ENCODE measurements at places on chromosomes 13 and 19.

DNA sequence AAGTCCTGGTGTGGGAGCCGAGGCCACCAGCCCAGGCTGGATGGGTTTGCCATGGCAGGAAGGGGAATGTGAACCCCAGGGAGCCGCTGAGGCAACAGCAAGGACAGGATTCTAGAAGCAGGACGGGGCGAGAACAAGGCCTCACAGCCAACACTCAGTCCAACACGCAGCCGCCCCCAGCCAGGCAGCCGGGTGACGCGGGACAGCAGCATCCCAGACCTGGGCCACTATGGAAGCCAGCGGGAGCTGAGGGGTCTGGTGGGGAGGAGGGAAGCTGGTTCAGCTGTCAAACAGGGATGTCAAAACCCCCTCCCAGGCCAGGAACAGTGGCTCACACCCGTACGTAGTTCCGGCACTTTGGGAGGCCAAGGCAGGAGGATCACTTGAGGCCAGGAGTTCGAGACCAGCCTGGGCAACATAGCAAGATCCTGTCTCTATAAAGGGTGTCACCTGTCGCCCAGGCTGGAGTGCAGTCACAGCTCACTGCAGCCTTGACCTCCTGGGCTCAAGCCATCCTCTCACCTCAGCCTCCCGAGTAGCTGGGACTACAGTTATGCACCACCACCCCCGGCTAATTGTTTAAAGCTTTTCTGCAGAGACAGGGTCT lies 6.8 kb downstream of the MEX3D start:
- DNase-seq, result no peak

GRCh38 chr13:40283666-40284065 lies 382.8 kb downstream of the FOXO1 start:
- DNase-seq, result no peak

- DNase-seq, result no peak
Measured at GRCh38 chr13:31528176-31528575, 211.2 kb upstream of the RXFP2 start.

DNA sequence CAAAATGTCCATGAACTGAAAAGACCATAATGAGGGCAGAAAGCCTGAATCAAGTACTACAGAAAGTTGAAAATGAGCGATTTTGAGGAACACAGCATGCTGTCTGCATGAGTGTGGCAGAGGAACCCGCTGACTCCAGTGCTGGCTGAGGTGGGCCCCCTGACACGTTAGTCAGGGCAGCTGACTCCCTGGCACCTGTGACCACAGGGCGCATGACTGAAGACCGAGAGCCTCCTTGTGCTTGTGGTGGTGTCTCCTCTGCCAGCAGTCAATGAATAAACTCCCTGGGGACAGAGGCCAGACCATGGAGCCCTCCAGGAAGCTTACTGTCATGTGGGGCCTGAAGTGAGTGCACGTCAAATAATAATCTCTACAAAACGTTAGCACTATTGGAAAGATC lies 38.4 kb upstream of the VSTM2B start:
- no peak for DNase-seq

- no peak for DNase-seq
Measured at GRCh38 chr13:73721571-73721970, 412.6 kb downstream of the KLF12 start.

- no peak for DNase-seq
Measured at GRCh38 chr19:34589730-34590129, 87.2 kb downstream of the SCGB2B2 start.

GRCh38 chr19:10836479-10837330 lies 693 bp upstream of the TMED1 start:
- DNase-seq, result no peak

- no peak for DNase-seq
Measured at GRCh38 chr19:49513746-49514118, 1.3 kb downstream of the FCGRT start.

DNA sequence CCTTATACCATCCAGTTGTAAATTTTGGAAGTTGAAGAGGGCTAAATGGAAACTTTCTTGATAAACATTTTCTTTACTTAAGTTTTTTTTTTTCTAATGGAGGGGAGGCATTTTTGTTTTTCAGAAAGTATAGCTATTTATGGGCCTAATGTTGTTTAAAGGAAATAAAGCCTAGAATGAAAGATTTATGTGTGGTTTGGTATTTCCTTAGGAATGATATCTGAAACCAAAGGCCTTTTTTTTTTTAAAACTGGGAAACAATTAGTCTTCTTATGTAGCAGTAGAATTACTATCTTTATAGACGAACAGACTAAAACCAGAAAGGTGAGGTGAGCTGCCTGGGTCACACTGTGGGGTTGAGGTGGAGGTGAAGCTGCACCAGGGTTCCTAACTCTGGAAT lies 80.1 kb downstream of the ESD start:
- DNase-seq, result no peak

- DNase-seq, result no peak
Measured at GRCh38 chr13:75961911-75962310, 325.8 kb downstream of the LMO7 start.

DNA sequence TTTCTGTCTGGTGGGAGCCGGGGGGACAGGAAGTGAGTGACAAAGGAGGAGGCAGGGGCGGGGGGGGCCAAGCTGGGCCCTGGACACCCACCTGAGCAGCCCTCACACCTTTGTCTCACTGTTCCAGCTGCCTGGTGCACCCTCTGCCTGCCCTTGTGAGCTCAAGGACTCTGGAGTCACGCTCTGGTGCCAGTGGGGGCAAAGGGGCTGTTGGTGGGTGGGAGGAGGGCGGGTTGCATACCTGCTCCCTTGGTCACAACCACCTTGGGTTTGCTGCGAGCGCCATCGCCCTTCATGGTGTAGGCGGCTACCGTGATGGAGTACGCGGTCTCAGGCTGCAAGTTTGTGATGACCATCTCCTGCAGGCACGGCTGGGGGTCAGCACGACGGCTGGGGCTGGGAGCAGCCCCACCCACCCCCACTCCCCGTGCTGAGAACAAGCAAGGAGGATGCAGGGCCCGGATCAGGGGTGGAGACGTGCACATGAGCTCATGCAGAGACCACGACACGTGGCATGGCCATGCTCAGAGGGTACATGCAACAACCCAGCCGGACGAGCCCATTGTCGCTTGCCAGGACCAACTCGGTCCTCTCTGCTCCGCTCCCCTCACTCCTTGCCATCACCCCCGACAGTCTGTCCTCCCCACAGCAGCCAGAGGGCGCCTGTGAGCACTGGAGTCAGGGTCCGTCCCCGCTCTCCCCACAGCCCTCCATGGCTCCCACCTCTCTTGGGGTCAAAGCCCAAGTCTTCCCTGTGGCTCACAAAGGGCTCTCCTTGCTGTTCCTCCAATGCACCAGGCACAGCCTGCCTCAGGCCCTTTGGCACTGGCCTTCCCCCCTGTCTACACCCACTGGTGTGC lies 114.9 kb downstream of the PTPRS start:
- DNase-seq, result no peak

GRCh38 chr13:29170436-29171082 lies 350.4 kb downstream of the MTUS2 start:
- DNase-seq, result no peak

DNA sequence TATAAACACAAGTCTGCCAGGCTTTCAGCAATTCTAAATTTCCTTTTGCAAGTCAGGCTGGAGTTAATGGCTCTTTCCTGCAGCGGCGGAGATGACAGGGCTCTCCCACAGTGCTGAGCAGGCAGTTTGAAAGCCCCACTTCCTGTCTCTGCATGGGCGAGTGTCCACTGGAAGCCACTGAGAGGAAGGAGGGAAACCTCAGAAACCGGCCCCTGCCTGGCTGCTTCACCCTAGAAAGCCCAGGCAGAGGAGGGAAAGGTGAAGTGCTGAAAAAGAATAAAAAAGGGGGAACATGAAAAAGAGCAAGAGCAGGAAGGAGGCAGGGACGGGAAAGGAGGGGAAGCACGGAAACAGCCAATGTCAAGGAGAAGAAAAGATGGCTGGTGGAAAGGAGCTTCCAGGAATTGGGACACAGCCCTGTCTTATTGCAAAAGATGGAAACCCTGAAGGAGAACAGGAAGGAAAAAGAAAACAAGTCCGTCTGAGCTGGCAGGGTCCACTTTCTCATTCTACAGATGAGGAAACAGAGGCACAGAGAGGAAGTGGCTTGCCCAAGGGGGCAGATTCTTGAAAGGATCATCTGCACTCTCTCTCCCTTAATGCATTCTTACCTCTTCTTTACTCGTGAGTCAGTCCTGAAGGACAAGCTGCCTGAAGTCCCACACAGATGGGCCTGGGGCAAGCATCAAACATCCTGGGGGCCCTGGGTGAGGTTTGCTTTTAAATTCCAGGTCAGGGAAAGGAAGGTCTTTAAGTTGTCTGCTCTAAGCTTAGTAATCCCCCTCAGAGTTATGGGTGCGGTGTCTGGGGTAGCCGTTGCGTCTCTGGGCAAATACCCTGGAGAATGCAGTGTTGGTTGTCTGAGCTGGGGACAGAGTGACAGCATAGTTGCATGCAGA lies 38.8 kb upstream of the ALOX5AP start:
- DNase-seq, result no peak

DNA sequence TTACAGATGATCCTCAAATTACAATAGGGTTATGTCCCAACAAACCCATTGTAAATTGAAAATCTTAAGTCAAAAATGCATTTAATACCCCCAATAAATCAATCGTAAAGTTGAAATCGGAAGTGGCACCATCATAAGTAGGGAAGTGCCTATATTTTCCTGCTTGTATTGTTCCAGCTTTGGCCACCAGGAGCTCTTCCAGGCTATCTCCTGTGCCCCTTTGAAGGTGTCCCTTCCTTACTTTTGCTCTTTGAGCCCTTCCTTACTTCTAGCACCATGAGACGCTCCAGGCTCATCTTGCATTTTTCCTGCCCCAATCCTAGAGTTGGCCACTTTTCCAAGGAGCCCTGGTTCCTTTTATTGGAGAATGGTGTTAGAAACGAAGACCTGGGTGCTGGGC lies 163.0 kb upstream of the TSC22D1 start:
- no peak for DNase-seq

DNA sequence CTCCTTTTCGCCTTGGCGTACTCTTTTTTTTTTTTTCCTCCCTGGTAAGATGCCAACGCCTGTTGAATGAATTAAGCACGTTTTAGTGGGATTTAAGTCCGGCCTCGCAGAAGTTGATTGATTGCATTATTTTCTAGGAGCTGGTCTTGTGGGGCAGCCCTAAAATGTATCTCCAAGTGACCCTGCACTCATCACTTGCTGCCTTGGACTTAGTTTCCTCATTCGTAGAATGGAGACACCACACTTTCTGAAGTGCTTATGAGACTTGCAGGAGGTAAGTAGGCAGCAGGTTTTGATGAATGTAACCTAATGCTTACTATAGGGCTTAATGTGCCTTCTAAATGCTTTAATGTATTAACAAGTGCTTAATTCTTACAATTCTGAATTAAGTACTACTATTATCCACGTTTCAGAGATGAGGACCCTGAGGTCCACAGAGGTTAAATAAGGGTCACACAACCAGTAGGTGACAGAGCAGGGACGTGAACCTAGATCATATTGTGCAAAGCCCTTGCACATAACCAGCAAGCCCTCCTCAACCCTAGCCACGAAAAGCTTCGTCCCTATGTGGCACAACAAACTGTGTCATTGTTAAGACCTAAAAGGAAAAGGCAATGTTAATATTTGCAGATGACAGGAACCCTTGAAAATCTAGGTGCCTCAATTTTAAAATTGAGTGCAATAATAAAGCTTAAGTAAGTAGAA lies 514 bp upstream of the ARGLU1 start:
- DNase-seq, result no peak

- DNase-seq, result no peak
Measured at GRCh38 chr19:40147338-40147692, 43.9 kb upstream of the MAP3K10 start.

- no peak for DNase-seq
Measured at GRCh38 chr19:54133312-54133956, 4.1 kb upstream of the CNOT3 start.

DNA sequence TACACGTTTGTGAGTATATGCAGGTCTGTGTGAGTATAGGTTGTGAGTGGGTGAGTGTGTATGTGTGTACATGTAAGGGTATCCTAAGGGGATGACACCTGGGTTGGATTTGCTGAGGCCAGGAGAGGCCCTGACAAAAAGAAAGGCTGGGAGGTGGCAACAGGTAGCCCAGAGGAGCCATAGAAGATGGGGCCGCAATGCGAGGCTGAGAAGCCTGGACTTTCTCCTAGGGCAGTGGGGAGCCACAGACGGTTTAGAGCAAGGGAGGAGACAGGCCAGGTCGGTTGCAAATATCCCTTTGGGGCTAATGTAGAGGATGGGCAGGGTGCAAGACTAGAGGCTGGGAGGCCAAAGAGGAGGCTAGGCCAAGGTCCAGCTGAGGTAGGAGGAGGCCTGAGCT lies 54.3 kb downstream of the CELF5 start:
- DNase-seq, result no peak

DNA sequence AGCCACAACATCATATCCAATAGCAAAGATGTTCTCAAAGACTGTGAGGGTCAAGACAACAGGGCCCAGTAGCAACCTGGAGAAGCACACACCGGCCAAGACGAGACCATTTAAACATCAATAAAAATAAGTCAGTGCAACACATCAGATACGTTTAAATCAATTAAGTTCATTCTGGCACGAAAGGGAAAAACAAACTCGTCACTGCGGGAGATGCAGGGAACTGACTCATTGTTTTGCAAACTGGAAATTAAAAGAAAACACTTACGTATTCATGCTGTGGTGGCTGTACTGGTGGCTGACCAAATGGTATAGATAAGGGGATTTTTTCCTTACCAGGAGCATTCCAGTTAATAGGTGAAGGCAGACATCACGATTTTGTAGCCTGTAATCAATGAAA lies 26.3 kb upstream of the SLC15A1 start:
- no peak for DNase-seq

DNA sequence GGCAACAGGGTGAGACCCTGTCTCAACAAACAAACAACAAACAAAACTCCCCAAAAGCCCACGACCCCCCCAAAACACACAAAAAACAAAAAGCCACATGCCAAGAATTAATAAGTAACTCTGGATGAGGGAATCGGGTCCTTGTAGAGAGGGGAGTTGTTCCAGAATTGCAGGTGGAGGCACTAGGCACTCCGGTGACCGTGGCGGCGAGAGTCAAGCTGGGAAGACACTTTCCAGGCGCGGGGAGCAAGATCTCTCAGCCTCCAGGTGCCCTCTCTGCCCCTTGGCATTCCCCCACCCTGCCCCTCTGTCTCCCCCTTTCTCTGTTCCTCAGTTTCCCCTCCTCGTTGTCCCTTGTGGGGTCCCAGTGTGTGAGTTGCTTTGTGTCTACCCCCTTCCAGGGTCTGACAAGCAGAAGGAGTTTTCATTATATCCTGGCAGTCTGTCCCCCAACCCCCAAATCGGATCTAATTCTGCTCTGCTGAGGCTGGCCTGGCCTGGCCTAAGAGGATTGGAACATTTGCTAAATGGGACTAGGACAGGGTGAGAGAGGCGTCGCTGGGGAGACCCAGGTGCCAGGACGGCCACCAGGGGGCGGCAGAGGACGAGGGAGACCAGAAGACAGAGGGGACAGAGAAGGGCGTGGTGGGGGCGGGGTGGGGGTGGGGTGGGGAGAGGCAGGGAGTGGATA lies 8.3 kb upstream of the CRX start:
- peak; percentile 50 for DNase-seq

- no peak for DNase-seq
Measured at GRCh38 chr13:26280822-26281221, 26.9 kb downstream of the CDK8 start.
